Osteocyte (in vitro differentiated cells): ENCODE measurements at places on chromosomes 11 and 22.

GRCh38 chr11:87081358-87081757, 43.6 kb downstream of the TMEM135 start:
- no peak for DNase-seq

DNA sequence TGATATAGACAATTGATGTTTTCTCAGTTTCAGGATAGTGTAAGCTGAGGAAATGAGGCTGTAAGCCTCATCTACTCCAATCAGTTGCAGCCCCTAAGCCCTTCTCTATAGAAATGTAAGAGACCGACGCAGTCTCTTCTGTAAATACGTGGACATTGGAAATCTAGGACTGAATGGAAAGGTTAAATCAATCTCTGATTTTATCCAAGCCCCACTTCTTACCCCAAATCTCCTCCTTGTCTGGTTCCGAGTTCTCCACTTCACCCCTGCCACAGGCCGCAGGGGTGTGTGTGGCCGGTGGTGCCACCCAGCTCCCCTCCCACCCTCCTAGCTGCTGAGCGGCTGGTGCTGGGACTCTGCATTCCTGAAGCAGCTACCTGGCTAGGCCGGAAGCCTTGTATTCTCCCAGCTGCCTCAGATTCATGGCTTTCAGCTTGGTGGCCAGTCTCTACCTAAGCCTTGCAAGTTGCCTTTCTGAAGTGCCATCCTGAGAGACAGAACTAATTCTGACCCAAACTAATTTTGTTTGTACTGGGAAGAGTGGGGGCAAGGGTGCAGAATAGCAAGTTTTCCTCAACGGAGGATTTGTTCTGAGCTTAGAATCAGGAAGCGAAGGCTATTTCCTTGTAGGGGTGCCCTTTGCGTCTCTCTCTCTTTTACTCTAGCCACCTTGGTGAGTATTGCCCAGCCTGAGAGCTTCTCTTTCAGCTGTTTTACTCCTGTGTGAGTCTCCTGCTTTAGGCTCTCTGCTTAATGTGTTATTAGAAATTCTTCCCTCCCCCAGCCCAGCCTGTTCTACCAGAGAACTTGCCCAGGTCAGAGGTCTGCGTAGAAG, 749 bp downstream of the VWA5A start:
- no peak for DNase-seq

DNA sequence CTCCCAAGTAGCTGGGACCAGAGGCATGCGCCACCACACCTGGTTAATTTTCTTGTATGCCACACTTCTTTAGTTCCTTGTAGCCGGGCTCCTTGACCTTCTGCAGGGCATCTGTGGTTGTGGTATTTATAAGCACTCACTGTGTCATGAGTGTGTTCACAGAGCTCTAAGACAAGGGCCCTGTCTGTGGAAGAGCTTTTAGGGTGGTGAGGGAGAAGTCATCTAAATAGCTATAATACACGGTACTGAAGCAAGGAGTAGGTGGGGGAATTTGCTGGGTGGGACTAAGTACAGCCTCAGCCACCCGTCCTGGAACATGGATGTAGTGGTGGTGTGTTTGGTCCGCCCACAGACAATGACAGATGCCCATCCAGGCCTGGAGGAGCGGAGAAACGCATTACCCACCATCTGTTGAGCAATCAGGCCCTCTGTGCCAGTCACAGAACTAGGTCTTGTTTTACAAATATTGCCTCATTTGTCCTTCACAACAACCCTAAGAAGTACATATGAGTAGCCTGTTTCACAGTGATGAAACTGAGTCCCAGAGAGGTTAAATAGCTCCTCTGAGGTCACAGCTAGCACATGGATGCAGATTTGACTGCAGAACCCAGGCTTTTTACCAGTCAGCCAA, 10.1 kb downstream of the ACO2 start:
- DNase-seq = no peak

GRCh38 chr11:102230911-102231310, 86.4 kb upstream of the BIRC3 start:
- DNase-seq = no peak

GRCh38 chr22:31958625-31959239, 14.4 kb downstream of the YWHAH start:
- DNase-seq = no peak

DNA sequence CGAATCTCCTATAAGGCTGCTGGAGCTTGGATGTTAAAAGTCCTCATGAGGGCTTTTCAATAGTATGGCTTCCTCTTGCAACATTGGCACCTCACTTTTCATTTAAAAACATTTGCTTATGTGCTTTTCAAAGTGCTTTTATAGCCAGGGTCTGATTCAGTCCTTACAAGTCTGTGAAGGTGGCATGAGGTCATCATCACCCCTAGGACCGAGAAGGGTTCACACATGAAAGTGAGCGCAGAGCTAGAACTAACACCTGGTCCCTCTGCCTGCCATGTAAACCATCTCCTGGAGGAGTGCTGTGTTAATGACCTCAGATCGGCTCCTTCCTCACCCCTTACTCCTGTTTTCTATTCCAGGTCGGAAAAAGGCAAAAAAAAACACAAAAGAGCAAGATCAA, 12.2 kb upstream of the LMO2 start:
- no peak for DNase-seq

DNA sequence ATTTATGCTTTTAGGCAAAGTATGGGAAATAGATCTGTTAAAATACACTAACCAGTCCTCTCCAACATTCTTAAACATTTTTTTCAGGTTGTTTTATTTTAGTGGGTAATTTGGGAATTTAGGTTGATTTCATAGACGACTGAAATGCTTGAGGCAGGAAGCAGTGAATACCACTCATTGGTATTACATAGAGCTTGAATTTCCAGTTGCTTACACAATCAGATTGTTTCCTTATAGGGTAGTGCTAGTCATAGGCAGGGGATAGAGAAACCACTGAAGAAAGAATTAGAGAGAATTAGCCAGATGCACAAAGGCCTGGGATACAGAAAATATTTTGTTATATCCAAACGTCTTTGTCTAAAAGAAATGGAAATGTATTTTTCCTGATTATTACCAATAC, 23.9 kb upstream of the LYVE1 start:
- DNase-seq = no peak

DNA sequence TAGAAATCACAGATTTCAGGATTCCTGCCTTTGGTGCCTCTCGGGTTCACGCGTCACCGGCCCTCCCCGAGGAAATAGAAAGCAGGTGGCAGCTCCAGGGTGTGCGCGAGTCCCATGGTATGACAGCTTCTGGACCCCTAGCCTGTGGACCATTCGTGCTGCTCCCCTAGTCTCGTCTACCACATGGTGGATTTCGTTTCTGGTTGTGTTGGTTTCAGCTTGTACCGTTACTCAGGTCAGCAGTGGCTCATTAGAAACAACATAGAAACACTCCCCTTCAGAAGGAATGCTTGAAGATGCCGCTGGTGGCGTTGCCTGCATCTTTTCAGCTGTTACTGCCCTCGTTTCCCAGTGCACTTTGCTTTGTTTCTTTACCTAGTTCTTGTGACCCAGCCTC, 700 bp downstream of the TTC17 start:
- no peak for DNase-seq

GRCh38 chr11:75873417-75874221, 58.6 kb downstream of the UVRAG start:
- no peak for DNase-seq

DNA sequence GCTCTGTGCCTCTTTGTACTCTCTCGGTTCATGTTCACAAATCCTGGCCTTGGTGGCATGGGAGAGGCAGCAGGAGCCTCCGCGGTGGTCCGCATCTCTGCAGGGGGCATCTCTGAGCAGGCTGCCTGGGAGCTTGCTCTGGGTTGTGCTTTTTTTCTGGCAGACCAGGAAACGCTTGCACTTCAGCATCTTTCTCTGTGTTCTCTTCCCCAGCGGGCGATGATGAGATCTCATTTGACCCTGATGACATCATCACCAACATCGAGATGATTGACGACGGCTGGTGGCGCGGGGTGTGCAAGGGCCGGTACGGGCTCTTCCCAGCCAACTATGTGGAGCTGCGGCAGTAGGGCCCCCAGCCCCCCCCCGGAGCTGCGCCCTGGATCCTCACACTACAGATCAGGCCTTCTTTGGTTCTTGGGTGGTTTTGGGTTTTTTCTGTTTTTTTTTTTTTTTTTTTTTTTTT, 36.5 kb downstream of the CTTN start:
- DNase-seq = no peak

DNA sequence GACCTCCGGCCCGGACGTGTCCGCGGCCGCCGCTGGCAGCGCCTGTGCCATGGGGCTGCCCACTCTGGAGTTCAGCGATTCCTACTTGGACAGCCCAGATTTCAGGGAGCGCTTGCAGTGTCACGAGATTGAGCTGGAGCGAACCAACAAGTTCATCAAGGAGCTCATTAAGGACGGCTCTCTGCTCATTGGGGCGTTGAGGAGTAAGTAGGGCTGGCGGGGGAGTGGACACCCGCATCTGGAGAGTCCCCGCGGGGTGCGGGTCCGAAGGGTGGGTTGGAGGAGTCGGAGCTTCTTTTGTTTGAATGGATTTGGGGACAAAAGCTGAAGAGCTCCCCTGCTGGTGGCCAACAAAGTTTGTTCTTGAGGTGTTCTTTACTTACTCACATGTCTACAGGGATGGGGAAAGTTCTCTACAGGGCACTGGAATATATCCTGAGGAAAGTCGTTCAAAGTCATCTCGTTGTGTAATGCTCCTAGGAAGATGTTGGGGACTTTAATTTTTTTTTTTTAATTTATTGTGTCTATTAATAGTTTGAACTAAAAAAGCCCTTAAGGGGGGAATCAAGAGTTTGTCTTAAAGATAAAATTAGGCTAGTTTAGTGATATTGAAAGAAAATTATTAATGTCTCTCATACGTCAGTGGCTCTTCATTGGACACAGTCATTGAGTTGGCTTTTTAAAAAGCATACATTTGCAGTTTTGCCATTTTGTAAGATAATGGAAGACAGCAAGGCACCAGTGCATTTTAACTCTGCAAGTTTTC, 725 bp downstream of the ARHGAP42 start:
- DNase-seq = peak; percentile 86

DNA sequence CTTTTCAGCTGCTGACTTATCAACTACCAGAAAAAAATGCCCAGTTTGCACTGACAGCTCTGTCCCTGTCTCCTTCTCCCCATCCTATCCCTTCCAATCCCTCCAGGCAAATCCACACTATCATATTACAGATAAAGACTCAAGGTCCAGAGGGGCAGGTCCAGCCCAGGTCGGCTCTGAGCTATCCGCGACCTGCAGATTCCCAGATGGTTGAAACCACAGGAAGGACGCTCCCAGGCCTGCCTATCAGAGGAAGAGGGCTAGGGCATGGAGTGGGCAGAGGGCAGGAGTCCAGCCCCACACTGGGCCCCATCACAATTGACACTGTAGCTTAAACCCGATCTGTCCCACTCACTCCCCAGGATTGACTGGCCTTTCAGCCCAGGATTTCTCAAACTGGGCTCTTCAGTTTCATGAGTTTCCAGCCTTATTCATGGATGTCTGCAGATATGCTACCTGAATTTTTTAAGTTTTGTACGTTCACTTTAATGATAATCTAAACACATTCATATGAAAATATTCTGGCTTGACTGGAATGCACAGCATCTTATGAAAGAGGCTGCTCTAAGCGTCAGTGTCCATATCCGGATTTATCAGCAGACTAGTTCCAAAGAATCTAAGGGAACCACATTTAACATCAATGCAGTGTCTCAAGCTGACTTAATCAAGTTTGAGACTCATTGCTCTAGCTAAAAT, 16.4 kb upstream of the FCHSD2 start:
- no peak for DNase-seq
